ENCODE measurements at places on chromosomes 2 and 18. TPM values are rescaled to one million over a fixed set of nuclear protein-coding genes. Genes with fewer than 3 reads are reported as not detected.

PLEK gene
- total RNA-seq, result 2.2 TPM

SLC4A3 gene
- total RNA-seq, result not detected

DSG1 gene
- total RNA-seq, result not detected

PROKR1 gene
- 0.60 TPM for total RNA-seq

ACTG2 gene
- total RNA-seq, result 0.27 TPM

RNU2-63P gene
- total RNA-seq, result 39.1 TPM

MEP1B gene
- total RNA-seq, result not detected

CNRIP1 gene
- not detected for total RNA-seq

KCNG3 gene
- total RNA-seq, result 0.48 TPM

SH2D6 gene
- 1.2 TPM for total RNA-seq

HMSD gene
- total RNA-seq, result 1.8 TPM

SERPINB12 gene
- not detected for total RNA-seq

LIPG gene
- 0.45 TPM for total RNA-seq

STARD6 gene
- total RNA-seq, result not detected

CNTNAP5 gene
- total RNA-seq, result not detected

REG1B gene
- total RNA-seq, result not detected

GNAL gene
- total RNA-seq, result not detected

PKP4 gene
- 38.2 TPM for total RNA-seq

ONECUT2 gene
- total RNA-seq, result not detected

TXNL4A gene
- total RNA-seq, result 241 TPM

CELF4 gene
- not detected for total RNA-seq

SCTR gene
- total RNA-seq, result not detected

FBXO48 gene
- 1.5 TPM for total RNA-seq

DPP10 gene
- not detected for total RNA-seq

CAPN14 gene
- 0.49 TPM for total RNA-seq

UGT1A8 gene
- not detected for total RNA-seq

RFX8 gene
- total RNA-seq, result not detected

ERFE gene
- total RNA-seq, result 0.34 TPM

SOCS6 gene
- 2.2 TPM for total RNA-seq

SERPINB13 gene
- not detected for total RNA-seq

APLF gene
- 2.7 TPM for total RNA-seq

SIX2 gene
- total RNA-seq, result not detected

FOXD4L1 gene
- total RNA-seq, result 0.18 TPM

CDKL4 gene
- total RNA-seq, result not detected
